Glutamatergic neuron (in vitro differentiated cells): ENCODE measurements at places on chromosomes 3 and 15. TPM values are rescaled to one million over a fixed set of nuclear protein-coding genes. Genes with fewer than 3 reads are reported as not detected.

DNA sequence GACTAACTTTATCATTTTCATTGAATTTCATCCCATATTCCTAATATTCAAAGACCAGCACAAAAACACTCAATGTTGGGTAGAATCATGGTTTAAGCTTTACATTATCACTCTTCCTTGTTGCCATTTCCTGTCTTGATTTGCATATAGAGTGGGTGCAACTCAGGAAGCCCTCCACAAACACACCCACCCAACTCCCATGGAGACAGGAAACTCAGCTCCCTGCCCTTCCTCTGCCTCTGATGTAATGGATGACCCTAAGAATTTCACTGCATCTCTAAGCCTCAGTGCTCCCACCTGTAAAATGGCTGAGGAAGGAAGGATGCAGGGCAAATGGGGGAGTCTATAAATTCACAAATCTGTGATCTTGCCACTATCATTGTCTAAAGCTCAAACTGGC lies 98.1 kb upstream of the BFSP2 start:
- DNase-seq = no peak

- DNase-seq = peak; percentile 56
These were observed 624 bp downstream of the AKAP13 start for GRCh38 chr15:85380812-85381642.

GRCh38 chr3:102745881-102746280 lies 311.1 kb downstream of the ZPLD1 start:
- no peak for DNase-seq

GRCh38 chr3:111610189-111610588 lies 15.0 kb upstream of the ZBED2 start:
- no peak for DNase-seq

- peak; percentile 44 for DNase-seq
These were observed 45.7 kb downstream of the WDR76 start for GRCh38 chr15:43872416-43873020.

- no peak for DNase-seq
These were observed 110.9 kb upstream of the THRB start for GRCh38 chr3:24605511-24606028.

GRCh38 chr15:70339571-70340493 lies 242.1 kb upstream of the TLE3 start:
- no peak for DNase-seq

- peak; percentile 52 for DNase-seq
These were observed 40.8 kb downstream of the FOXP1 start for GRCh38 chr3:71542521-71543370.

DNA sequence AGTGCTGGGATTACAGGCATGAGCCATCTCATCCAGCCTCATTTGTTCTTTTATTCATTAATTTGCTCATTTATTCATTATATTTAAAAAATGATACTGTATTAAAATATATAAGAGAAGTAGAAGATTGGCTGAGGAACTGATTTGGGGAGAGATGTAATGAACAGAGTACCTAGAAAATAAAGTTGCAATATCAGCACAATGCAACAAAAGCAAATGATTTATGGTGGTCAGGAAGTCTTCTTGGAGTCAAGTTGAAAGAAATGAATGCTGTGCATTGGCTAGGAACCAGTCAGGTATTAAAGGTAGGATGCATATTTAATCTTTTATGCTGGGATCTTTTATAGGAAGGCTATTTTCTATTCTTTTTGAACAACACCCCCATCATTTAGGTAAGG lies 152.2 kb downstream of the C3orf38 start:
- DNase-seq = no peak

- DNase-seq = no peak
These were observed 8.7 kb downstream of the SEMA3F start for GRCh38 chr3:50163572-50164455.

DNA sequence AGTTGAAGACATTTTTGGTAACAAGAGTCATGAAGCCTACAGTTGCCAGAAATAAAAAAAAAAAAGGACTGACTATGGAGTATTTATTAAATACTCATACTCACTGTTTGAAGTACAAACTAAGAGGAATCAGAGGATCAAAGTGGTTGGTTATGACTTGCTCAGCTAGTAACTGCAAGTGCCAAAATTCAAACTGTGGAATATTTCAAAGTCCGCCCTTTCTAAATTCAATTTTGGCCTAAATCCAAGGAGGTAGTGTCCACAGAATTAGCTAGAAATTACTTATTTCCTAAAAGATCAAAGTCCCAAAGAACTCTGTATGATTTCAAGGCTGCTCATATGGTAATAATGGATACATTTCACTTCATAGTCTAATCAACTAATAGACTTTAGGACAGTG lies 274.5 kb downstream of the ZBTB20 start:
- DNase-seq = no peak

GRCh38 chr3:43366481-43366880 lies 80.1 kb downstream of the SNRK start:
- no peak for DNase-seq

- peak; percentile 14 for DNase-seq
These were observed 6.0 kb downstream of the KLF15 start for GRCh38 chr3:126351086-126351770.

DNA sequence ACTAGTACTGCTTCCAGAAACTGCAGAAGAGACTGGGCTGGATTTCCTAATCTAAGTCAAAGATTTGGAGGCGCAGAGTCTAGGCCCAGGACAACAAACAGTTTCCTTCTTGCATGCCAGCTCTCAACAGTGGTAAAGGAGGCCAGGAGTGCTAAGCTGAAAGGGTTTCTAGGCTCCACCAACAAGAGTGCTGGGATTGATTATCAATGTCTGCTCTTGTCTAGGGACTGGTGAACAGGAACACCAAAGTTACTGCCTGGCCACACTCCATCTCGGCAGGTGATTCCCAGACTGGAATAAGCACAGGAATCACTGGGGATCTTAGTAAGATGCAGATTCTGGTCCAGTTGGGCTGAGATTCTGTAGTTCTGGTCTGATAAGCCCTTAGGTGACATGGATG lies 22.8 kb upstream of the FGD5 start:
- no peak for DNase-seq

GRCh38 chr3:25246913-25247312 lies 181.2 kb upstream of the RARB start:
- no peak for DNase-seq

DNA sequence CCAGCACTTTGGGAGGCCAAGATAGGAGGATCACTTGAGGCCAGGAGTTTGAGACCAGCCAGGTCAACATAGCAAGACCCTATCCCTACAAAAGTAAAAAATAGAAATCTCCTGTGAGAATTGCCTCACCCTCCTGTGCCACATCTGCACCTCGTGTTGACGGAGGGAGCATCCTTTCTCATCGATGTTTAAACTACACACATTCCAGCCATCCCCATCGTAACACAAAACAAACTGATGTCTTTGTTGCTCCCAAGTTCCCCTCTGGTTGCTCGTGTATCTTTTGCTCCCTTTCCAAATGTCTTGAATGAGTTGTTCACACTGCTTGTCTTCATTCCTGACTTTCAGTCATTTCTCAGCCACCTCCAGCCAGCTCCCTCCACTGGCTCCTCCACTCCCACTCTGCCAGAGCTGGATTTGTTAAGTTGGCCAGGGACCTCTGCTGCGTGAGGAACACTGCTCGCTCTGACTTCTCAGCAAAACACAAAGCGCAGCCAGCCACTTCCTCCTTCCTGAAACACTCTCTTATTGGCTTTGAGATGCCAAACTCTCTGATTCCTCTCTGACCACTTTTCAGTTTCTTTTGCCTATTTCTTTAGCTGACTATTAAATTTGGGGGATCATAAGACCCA lies 53.6 kb upstream of the ATP13A3 start:
- DNase-seq = no peak

DNA sequence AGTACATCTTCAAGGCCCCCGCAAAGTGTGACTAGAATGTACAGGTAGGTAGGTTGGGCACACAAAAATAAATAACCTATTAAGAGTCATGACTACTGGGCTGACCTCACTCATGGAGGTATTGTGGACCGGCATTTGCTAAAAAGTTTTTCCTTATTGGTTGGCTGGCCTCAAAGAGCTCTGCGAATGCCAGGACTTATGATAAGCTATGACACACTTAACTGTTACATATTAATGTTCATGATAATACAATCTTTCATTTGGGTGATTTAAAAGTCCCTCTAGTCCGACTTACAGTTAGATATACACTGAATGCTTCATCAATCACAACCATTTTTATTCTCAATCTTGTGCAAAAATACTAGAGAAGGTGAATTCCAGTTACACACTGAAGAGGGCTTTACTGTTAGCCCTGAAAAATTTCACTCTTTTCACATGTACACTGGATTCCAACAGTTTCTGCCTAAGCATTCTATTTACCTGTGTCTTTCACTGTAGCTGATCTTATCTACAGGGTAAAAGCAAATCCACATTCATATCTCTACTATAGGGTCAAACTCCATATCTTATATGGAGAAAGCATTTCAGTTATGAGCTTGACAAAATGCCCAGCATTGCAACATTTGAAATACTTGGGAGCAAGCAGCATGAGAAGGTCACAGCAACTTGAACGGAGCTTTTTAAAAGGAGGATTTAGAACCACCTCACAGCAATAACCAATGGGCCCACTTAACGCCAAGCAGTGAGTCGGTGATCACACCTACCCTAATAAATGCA lies 329.1 kb downstream of the FOXP1 start:
- no peak for DNase-seq

- no peak for DNase-seq
These were observed 310.0 kb downstream of the SHQ1 start for GRCh38 chr3:72538070-72538745.

GRCh38 chr3:47884603-47885002 lies 81.7 kb downstream of the DHX30 start:
- DNase-seq = no peak

DNA sequence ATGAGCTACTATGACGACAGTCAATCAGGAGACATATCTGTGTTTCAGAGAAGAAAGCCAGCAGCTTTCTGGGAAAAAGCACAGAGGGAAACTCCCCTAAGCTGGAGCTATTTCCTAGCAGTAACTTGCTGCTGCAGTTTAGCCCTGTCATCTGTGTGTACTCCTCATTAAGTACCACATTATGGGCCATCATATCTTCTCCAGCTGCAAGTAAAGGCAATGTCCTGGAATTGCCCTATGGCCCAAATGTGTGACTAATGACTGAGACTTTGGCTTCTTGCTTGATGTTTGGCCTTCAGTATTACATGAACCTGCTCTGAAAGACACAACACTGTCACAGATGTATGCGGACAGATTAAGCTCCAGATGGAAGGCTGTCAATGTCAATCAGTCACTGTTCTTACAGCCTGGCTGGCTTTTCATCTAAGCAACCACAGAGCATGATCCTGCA lies 190.8 kb downstream of the FHIT start:
- peak; percentile 26 for DNase-seq

DNA sequence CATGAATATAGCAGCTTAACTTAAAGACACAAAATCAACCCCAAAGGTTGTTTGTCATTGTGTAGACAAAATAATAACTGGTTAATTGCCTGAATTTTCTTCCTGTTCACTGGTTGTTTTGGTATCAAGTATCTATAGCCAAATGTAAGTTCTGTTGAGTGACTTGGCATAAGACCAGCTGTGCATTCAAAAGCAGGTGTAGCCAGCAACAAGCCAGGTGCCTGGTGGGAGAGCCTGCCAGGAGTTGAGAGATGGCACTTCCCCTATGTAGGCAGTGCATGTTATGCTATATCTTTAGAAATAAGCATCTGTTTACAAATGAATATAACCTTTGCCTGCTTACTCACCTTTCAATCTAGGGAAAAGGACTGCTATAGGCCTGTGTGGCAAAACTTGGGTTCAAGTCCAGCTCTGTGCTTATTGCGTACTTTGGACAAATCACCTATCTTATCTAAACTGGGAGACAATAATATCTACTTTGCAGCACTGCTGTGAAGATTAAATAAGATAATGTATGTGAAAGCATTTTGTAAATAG lies 84.9 kb upstream of the TBL1XR1 start:
- no peak for DNase-seq

GRCh38 chr3:187648177-187648576 lies 22.0 kb downstream of the SST start:
- no peak for DNase-seq

GRCh38 chr3:18124501-18124900 lies 300.6 kb downstream of the SATB1 start:
- no peak for DNase-seq

DNA sequence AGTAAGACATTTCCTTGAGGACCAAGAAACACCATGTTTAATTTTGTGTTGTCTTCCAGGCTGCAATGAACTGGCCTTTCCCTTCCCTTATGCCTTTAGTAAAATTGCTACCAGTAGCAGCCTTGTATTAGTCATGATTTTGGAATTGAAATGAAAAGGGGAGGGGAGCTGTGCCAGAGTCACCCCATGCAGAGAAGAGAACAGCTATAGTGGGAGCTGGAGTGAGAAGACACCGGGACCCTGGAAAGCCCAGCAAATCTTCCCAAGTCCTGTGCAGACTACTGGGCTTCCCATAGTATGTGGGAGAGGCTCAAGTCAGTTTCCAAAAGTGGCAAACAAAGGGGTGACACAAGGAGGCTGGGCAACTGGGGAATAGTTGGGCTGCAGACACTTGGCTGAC lies 178.5 kb downstream of the NR1D2 start:
- no peak for DNase-seq

DNA sequence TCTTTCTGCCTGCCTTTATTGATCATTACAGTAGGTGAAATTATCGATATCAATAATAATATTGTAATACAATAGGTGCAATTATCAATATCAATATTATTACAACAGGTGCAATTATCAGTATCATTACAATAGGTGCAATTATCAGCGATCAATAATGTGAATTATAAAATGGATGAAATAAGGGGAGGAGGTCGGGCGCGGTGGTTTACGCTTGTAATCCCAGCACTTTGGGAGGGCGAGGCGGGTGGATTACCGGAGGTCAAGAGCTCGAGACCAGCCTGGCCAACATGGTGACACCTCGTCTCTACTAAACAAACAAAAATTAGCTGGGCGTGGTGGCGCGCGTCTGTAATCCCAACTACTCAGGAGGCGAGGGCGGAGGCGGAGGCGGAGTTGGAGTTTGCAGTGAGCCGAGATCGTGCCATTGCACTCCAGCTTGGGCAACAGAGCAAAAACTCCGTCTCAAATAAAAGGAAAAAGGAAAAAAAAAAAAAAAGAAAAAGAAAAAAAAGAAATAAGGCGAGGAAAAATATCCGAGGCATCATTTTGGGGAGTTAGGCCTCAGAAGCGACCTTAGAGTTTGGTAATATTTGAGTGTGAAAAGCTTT lies 611 bp upstream of the BNIP2 start:
- peak; percentile 58 for DNase-seq

GRCh38 chr15:85598219-85598618 lies 196.5 kb downstream of the KLHL25 start:
- DNase-seq = no peak

GPR149 gene
- total RNA-seq = 0.25 TPM

ELL3 gene
- total RNA-seq = 0.51 TPM

PSTPIP1 gene
- 12.4 TPM for total RNA-seq

NAALADL2 gene
- total RNA-seq = 1.6 TPM

MESP1 gene
- 1.1 TPM for total RNA-seq

CCDC80 gene
- 0.86 TPM for total RNA-seq

LRCH3 gene
- 79.0 TPM for total RNA-seq

PXYLP1 gene
- 42.7 TPM for total RNA-seq

PRTG gene
- total RNA-seq = 19.4 TPM

ISLR gene
- total RNA-seq = 1.2 TPM

ARNT2 gene
- 35.7 TPM for total RNA-seq

APBA2 gene
- total RNA-seq = 166 TPM
